ENCODE measurements at places on chromosomes 6 and 20.

- H3K27me3 ChIP-seq = no peaks in the 10 kb centered on the region
- no peak overlapping the region for H3K4me3 ChIP-seq
Measured at GRCh38 chr6:148413321-148414091, 70.9 kb downstream of the SASH1 start.

- no peak overlapping the region for H3K27ac ChIP-seq
- no peak for DNase-seq
- H3K4me1 ChIP-seq = no peaks in the 10 kb centered on the region
- H3K36me3 ChIP-seq = no peaks in the 10 kb centered on the region
- no peak overlapping the region for H3K4me3 ChIP-seq
- H3K27me3 ChIP-seq = no peaks in the 10 kb centered on the region
Measured at GRCh38 chr20:2545594-2545993, 9.2 kb downstream of the TMC2 start.

- H3K4me1 ChIP-seq = peaks cover 2% of the 10 kb centered on the region
- H3K27me3 ChIP-seq = no peaks in the 10 kb centered on the region
- DNase-seq = peak; percentile 88
- no peak overlapping the region for H3K4me3 ChIP-seq
- peak overlapping the region; percentile 99 for H3K27ac ChIP-seq
Measured at GRCh38 chr6:158042245-158042798, 60.7 kb downstream of the SYNJ2 start.

DNA sequence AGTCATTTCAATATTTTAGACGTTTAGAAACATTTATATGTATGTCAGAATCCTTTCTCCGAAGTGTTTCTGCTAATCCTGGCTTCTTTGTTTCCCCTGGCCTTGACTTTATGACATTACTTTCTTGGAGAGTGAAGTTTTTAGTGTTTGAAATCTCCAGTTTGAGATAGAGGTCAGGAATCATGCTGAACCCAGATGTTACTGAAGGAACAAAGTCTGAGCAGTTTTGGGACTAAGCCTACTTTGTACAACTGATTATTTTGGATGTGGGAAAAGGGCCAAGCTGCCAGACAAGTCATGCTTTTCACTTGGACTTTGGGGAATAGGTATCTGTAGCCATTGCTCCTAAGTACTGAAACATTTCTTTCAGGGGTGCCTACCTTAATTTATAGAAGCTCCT, 2.3 kb downstream of the RNF144B start:
- H3K4me1 ChIP-seq = peaks cover 2% of the 10 kb centered on the region
- no peak for DNase-seq
- peak overlapping the region; percentile 18 for H3K4me3 ChIP-seq
